NCI-H2171 (cell line): ENCODE measurements at places on chromosomes 4 and X.

DNA sequence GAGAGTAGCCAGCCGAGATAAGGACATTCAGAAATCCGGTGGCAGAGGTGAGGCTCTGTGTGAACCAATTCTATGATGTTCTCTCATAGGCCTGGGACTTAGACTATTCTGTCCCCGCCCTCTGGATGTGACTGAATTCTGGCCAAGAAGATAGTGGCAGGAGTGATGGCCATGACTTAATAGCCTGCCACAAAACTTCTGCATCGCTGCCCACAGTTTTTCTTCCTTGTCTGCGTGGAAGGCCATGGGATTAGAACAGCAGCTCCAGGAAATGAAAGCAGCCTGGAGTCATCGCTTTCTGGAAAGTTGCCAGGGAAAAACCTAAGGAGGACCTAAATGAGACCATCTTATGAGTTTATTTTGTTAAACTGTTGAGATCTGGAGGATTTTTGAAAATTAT is 134.7 kb downstream of the F11 start:
- no peak for DNase-seq

DNA sequence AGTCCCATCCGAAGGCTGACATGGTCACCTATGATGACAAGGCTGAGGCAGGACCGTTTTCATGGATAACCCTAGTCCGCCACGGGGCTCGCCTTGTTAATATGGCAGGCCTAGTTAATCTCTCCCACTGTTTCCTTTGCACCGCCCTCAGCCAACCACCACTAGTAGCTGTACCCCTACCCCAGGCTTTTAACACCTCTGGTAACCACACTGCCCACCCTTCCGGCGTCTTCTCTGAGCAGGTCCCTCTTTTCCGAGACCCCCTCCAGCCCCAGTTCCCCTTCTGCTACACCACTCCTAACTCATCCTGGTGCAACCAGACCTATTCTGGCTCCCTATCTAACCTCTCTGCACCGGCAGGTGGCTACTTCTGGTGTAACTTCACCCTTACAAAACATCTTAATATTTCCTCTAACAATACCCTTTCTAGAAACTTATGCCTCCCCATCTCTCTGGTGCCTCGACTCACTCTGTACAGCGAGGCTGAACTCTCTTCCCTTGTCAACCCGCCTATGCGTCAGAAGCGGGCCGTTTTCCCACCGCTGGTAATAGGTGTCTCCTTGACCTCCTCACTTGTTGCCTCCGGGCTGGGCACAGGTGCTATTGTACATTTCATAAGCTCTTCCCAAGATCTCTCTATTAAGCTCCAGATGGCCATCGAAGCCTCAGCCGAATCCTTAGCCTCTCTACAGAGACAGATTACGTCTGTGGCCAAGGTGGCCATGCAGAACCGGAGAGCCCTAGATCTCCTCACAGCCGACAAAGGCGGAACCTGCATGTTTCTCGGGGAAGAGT is 964.4 kb downstream of the RPA4 start:
- no peak for DNase-seq

GRCh38 chr4:28373191-28373590 is 1512.5 kb downstream of the STIM2 start:
- no peak for DNase-seq

GRCh38 chr4:82975792-82976191 is 34.8 kb downstream of the LIN54 start:
- no peak for DNase-seq

DNA sequence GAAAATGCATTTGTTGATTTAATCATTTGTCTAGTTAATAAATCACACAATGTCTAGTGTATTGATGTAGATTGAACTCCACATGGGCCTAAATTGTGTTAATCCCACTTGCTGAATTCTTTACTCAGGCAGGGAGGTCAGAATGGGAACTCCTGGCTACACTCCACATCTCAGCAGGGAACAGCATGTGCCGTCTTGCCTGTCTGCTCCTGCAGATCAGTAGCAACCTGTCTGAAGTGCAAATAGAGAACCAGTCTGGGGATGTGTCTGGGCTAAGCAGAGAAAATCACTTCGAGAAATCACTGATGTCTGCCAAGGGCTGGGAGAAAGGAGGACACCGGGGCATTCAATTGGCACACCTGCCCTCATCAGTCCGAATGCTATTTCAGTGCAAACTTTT is 16.5 kb upstream of the MXRA5 start:
- DNase-seq: peak; percentile 44

DNA sequence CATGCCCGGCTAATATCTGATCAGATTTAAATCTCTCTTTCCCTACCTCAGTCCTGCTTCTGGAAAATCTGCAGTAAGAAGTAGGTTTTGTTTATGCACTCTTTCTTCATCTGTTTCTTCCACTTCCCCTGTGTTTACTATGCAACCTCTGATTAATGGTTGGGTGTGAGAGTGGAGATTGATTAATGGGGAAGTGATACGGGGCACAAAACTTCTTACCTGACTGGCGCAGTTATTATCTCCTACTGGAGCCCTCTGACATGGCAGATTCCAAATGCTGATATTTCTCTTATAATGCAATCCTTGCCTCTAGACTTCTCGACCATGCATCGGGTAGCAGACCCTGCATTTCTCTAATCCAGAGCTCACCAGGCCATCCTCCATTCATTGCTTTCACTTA is 60.2 kb upstream of the HPGD start:
- no peak for DNase-seq

DNA sequence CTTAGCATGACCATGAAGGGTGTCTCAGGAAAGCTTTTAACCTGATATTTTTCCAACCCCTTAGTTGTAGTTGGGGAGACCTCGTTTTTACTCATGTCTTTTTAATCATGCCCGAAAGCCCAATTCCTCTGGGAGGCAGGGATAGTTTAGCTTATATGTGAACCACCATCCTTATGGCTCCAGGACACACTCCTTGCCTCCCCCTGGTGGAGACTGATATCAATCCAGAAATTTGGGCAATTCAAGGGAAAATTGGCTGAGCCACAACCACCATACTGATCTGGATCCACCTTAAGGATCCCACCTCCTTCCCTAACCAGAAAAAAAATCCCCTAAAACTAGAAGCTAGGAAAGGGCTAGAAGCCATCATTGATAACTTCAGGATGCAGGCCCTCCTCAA is 13.4 kb upstream of the COL25A1 start:
- DNase-seq: no peak

DNA sequence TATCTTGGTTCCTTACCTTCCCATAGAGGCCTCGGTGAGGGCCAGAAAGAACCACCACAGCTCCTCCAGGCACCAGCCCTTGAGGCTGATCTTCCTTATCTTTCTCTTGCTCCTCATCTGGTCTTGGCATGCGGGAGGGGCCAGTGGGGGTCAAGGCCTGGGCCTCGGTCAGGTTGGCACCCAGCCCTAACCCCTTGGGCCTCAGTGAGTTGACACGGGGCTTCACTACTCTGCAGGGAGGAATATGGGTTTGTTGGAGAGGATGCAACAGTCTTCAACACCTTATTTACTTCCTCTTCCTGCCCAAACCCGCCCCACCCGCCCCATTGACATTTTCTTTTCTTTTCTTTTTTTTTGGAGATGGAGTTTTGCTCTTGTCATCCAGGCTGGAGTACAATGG is 6.0 kb downstream of the GPKOW start:
- DNase-seq: no peak

DNA sequence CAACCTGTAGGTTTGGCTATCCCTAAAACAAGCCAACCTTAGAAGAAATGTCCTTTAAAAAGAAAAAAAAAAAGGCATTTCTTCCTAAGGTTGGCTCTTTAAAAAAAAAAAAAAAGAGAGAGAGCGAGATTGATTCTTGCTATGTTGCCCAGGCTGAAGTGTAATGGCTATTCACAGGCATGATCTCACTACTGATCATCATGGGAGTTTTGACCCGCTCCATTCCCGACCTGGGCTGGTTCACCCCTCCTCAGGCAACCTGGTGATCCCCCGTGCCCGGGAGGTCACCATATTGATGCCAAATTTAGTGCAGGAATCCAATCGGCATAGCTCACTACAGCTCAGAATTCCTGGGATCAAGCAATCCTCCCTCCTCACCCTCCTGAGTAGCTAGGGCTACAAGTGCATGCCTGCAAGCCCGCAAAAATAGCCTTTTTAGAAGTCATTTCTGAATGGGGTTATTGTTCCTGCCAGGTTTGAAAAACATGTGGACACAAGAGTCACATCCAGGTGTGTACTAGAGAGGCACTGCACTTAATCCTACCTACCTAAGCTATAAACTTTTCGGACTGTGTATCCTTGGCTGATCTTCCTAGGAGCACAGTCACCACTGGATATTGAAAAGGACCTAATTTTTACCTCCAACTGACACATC is 61.4 kb upstream of the ZCCHC13 start:
- DNase-seq: no peak

DNA sequence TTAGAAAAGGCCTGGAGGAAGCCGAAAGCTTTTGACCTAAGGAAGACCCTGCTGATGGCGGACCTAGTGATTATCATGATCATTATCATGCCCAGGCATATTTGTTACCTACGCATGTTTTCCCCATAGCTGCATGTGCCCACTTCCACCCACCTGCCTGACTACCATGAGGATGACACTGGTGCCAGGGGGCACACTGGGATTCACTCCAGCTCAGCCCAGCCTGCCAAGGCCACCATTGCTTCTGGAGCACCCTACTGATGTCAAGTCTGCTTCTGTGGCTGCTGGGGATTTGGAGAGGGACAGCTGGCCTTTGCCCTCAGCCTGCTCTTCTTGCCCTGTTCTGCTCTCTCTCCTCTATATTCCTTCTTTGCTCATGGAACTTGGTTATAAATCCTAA is 124.7 kb upstream of the NALF2 start:
- DNase-seq: no peak

DNA sequence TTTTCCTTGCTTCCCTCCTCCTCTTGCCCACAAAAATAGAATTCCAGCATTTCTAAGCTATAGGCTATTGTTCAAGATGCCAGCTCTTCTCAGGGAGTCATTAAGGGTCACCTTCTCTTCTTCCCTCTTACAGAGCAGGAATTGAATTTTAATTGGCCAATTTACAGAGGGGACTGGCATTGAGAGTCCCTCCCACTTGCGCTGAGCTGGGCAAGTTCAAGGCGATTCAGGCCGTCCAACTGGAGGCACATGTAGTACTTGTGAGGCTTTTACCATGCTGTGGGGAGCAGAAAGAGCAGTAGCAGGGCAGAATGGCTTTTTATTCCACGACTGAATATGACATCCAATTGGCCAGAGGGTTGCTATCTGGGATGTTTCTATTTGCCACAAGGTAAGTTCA is 181.9 kb downstream of the SOWAHB start:
- no peak for DNase-seq

DNA sequence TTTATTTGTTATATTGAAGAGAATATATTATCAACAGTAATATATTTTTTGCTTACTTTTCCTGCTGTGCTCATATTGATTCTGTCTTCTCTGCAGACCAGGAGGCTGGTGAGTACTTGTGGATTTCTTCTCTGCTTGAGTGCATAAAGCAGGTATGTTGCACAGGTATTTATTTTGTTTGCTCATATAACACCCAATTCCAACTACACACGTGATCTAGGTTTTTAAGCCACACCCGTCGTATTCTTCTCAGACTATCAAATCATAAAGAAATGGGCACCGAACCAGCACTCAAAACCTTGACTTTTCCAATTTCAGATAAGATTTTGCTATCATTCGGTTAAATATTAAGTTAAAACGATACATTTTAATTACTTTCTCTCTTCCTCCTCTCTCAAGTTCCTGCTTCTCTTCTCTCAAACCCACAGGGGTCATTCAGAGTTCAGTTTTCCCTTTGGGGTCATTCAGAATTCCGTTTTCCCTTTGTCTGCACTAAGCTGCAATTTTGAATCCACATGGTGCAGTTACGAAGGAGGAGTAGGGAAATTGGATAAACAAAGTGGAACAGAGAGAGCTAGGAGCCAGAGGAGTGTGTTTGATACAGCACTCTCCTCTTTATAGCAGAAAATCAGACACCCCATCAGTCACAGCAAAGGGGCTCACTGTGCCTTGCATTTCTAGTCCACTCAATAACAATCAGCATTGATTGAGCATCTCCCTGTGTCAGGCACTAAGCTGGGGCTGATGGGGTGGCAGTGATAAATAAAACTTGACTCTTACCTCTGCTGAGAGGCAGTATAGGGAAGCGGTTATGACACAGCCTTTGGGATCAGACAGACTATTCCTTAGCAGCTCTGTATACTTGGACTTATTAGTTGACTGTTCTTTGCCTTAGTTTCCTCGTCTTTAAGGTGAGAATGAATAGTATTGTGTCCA is at the start of gene ADH1C:
Gene ADH1C, minus strand, starts transcription at position 145 of the 936 bp plus-strand sequence. Its CDS starts 71 bp downstream, at position 74.
- no peak for DNase-seq

DNA sequence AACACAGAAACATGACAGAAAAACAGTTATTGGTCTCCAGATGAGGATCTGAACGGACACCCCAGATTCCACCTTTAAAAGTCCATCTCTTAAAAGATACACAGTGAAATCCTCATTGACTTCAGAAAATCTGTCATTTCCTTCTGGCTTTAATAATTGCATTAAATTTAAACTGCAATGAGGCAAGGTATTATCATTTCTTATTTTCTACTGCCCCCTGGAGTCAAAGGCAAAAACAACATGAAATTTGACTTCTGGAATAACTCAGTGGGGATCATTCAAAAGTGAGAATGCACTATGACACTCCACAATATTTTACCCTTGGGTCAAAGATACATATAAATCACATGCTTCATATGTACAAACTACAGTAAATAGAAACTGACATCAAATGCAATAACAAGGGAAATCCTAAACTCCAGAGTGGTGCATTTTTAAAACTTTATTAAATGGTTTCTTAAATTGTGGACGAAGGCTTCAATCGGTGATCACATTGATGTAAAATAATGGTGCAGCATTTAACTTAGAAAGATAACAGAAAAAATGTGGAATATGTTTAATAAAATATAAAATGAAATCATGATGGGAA is 56.4 kb upstream of the SPANXN1 start:
- no peak for DNase-seq

- peak; percentile 0 for DNase-seq
Observed at GRCh38 chrX:149962859-149963757, 24.8 kb upstream of the EOLA2 start.

DNA sequence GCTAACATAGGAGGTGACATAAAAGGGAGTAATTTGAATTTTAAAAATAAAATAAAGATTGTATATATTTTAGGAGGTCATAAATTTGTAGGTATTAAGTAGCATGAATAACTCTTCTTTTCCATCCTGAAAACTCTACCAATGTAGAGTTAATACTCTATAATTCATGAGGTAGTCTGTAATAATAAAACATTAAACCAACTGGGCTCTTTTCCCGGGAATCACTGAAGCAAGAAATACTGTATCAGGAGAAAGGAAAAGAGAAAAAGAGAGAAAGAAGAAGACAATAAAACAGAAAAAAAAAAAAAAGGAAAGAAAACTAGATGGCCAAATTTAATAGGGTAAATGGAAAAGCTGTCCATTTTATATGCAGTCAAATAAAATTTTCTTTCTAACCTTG is 984.4 kb downstream of the CCSER1 start:
- no peak for DNase-seq

GRCh38 chrX:70480660-70481018 is 36.0 kb downstream of the DLG3 start:
- no peak for DNase-seq

GRCh38 chr4:36067116-36067515 is 177.2 kb downstream of the ARAP2 start:
- no peak for DNase-seq

DNA sequence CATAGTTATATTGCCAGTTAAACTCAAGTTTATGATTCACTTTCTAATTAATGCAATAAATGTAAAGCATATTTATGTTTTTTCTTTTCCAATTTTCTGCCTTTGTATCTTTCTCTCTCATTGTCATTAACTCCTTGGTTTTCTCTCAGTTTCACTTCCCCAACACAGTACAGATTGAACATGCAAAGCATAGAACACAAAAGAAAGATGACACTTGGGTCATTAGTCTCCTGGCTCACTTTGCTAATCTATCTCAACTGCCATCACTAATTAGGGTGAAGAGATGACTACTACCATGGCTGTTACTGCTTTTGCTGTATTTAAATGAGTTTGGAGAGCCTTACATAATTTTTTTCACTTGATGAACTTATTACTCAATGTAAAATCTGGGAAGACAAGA is 12.3 kb upstream of the NAA11 start:
- DNase-seq: no peak
